ENCODE measurements at places on chromosomes 1 and 21.

DNA sequence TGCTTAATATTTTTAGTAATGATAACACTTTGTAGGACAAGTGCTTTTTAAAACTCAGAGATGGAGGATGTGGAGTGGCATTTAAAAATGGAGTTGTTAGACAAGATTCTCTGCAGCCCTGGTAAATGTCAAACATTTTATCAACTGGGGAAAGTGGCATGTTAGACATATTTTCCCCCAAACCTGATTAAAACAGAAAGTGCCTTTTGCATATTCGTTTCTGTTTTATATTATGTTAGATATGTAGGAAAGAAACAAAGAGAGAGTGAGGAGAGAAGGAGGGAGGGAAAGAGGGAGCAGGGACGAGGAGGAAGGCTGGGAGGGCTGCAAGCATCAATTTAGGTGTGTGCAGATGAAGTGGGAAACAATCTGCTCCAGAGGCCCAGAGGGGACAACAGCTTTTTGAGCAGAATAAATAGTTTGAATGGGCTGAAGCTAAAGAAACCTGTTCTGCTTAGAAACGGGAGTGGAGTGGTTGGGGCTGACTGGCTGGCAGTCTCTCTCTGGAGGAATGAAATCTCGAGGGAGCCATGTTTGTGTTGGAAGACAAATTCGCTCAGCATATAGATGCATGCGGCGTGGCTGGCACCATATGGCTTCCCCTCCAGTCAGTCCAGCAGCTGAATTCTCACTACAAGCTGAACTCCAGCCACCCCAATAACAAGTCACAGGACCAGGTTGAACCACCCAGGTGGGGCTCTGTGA is 502.2 kb downstream of the AJAP1 start:
- DNase-seq, result no peak

DNA sequence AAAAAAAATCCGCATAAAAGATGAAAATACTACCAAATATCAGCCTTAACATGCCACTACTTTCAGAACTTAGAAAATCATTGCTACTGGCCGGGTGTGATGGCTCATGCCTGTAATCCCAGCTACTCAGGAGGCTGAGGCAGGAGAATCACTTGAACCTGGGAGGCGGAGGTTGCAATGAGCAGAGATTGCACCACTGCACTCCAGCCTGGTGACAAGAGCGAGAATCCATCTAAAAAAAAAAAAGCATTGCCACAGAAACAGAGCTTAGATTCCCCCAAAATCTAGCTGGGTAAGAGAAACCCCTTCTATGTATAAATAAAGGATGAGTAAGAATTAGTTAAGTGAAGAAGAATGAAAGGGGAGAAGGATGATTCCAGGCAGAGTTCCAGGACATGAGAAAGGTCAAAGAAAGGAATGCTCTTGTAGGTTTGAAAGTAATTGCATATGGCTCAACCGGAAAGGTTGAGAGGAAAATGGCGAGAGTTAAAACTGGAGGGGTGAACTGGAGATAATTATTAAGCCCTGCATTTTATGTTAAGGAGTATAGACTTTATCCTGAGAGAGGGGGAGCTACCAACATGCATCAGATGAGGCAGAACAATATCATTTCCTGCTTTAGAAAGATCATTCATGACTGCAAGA is 19.7 kb upstream of the NRDC start:
- no peak for DNase-seq

- DNase-seq, result no peak
These were observed 1157.3 kb downstream of the PLA2G4A start for GRCh38 chr1:187985897-187986654.

GRCh38 chr1:100950781-100951180 is 54.9 kb downstream of the SLC30A7 start:
- no peak for DNase-seq

- no peak for DNase-seq
These were observed 413 bp downstream of the EFCAB7 start for GRCh38 chr1:63523738-63524137.

GRCh38 chr1:47751996-47752451 is 245.2 kb downstream of the TRABD2B start:
- no peak for DNase-seq

- no peak for DNase-seq
These were observed 71.0 kb downstream of the UBR4 start for GRCh38 chr1:19138958-19139581.

GRCh38 chr1:197067457-197067818 is 378 bp upstream of the F13B start:
- DNase-seq, result no peak

DNA sequence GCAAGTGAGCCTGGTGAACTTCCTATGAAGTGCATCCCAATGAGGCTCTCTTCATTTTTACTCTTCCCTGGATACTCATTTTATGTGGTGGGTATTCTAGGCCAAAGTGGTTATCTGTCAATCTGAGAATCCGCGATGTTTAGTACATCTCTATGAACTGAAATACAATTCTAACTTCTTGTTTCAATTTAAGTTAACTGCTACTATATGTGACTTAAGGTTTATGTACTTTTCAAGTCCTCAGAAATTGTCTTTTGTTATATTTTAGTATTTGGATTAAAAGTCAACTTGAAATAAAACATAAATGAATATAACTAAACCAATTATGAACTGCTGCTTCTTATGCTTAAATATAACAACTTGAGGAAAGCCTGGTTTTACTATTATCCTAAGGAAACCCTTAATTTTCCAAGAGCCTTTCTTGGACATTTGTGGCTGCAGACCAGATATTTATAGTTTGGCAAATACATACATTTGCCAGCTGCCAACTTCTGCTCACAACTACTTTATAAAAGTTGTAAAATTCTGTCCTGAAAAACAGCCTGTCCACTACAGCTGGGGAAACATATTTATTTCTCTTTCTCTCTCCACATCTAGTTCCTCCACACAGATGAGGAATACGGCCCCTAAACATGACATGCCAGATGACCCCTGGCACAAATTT is 60.4 kb downstream of the ENAH start:
- DNase-seq, result no peak

DNA sequence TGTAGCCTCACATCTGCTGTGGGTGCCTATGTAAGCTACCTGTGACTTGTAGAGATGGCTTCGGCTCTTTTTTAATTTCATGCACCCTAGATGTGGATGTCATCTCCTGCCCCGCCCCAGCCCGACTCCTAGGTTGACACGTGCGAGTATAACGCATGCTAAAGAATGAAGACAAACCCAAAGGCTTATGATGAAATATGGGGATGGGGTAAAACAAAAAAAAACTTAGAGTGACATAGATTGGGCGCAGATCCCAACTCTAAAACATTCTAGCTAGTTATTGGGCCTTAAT is 613 bp upstream of the ERO1B start:
- DNase-seq, result no peak

DNA sequence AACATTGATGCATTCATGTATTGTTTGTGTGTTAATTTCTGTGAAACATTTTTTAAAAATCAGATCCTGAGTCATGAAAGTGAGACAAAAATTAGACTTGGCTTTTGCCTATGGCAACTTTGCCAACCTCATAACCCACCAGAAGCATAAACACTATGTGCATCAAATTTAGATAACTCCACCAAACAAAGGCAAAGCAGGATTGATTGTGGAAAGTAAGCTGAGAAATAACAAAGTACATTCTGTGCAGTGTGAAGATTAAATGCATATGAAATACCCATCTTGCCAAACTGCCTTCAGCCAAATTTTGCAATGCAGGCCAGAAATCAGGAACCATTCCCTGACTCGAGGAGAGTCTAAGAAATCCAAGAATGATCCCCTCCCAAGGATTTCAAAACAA is 493.4 kb downstream of the AJAP1 start:
- DNase-seq, result no peak

GRCh38 chr1:190126728-190127127 is 350.9 kb downstream of the BRINP3 start:
- no peak for DNase-seq

- DNase-seq, result no peak
These were observed 49.5 kb downstream of the ATP6V1G3 start for GRCh38 chr1:198491028-198491427.

- no peak for DNase-seq
These were observed 78.8 kb downstream of the EPHB2 start for GRCh38 chr1:22789356-22789994.

- DNase-seq, result no peak
These were observed 17.8 kb upstream of the LSS start for GRCh38 chr21:46246345-46246744.

GRCh38 chr1:224510880-224511645 is 76.5 kb upstream of the WDR26 start:
- DNase-seq, result no peak

- DNase-seq, result no peak
These were observed 31.9 kb upstream of the RXRG start for GRCh38 chr1:165476776-165477175.

DNA sequence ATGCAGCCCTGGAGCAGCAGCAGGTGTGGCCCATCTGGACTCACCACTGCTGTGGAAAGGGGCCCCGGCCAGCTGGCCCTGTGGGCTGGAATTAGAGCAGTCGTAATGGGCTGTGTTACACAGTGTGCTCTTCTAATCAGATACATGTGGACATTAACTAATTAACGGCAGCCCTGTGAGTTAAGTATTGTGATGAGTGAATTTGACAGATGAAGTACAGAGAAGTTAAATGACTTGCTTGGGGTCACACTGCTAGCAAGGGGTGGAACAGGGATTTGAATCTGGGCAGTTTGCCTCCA is 58.6 kb downstream of the MDM4 start:
- no peak for DNase-seq

DNA sequence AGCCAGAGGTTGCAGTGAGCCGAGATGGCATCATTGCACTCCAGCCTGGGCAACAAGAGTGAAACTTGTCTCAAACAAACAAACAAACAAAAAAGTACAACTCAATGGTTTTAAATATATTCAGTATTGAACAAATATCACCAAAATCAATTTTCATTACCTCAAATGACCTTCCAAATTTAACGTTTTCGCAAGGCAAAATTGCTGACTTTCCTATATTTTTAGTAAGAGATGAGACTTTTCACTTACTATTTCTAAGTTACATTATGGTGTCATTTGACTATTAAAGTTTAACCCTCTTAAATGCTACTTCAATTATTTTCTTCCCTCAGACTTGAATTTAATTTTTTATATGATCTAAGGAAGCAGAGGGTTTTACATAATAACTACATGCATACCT is 23.0 kb upstream of the ABCB10 start:
- DNase-seq, result no peak

DNA sequence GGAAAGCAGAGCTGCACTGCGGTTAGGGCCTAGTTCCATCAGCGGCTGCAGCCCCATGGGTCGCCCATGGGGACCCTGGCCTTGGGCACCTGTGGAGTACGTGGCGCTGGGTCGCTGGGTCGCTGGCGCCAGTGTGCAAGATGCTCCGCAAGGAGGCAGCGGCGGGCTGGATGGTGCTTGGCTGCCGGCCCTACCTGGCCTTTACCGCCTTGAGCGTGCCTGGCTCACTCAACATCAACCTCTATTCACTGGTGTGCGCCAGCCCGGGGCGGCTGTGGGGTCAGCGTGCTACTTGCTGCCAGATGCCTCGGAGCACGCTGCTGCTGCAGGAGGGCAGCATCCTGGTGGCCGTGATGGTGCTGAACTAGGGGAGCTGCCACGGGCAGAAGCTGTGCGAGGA is 85.1 kb upstream of the RHOU start:
- DNase-seq, result peak; percentile 28

DNA sequence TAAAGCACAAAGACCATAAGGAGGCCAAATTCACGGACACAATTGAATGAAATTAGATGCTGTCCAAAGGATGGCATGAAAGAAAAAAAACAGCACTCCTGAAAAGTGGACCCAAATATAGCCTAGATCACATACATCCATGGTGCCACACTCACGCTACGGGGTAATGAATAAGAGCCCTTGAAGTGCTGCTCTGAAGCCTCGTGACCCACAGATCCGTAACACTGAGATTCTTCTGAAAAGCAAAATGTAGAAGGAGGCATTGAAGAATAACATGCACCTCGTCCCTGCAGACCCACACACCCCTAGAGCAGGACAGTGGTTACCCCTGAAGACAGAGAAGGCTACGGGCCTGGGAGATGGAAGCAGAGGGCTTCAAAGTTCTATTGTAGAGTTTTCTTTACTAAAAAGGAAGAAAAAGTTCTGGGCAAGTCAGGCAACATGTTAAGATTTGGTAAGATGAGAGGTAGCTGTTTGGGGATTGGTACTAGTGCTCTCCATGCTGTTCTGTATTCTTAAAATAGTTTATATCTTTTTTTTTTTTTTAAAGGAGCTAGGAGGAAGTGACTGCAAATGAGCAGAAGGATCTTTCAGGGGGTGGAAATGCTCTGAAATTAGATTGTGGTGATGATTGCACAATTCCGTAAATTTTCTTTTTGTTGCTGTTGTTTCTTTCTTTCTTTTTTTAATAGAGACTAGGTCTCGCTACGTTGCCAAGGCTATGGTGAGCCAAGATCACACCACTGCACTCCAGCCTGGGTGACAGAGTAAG is 4.1 kb upstream of the ITGB2 start:
- DNase-seq, result no peak

DNA sequence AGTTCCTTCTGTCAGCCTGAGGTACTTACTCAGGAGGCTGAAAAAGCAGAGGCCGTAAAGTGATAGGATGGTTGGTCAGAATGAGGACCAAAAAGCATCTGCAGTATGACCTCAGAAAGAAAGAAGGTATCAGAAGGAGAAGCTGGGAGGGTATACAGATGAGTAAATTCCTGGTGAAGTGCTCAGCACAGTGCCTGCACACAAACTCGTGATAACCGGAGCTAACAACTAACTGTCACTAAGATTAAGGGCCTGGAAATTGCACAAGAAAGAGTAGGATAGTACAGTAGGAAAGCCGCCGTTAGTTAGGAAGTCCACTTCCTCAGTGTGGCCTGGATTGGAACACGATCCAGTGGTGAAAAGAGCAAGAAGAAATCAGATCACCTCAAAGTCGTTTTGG is 62.6 kb downstream of the VPS26C start:
- no peak for DNase-seq

DNA sequence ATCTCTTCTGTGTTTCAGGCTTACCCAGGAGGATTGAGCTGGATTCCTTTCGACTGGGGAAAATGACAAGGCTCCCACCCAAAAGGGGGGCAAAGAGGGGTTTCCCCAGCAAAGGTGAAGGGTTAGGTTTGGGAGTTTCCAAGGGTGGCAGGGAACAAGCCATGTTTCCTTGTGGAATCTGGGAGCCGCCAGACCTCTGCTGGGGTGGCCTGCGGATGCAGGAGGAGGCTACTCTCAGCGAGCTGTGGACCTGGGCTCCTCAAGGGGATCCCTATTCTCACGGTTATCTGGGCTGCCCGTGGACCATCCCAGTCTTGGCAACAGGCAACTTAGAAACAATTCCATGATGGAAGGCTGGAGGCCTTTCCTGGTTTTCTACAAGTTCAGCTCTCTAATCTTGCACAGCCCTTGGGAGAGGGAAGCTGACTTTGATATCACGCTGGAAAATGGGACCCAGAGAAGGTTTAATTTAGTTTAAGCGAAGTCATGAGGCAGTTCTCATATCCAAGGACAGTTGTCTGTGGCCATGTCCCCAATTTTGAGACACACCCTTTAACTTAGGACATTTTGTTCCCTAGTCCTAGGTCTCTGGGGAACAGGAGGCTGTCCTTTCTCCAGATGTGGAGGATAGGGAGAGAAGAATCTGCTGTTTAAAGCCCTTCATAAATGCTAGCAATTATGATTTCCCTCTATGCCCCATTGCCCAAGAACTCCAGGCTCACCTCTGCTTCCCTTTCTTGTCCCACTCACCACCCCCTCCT is 24.7 kb upstream of the STUM start:
- DNase-seq, result no peak

- DNase-seq, result no peak
These were observed 89.0 kb downstream of the MACF1 start for GRCh38 chr1:39293375-39294070.

- DNase-seq, result no peak
These were observed 14.8 kb upstream of the PIGM start for GRCh38 chr1:160046494-160047110.

- DNase-seq, result no peak
These were observed 24.2 kb downstream of the TNFRSF9 start for GRCh38 chr1:7916501-7916830.

- no peak for DNase-seq
These were observed 158.1 kb downstream of the RUNX1 start for GRCh38 chr21:34890724-34891612.

Data from progenitor cell of endocrine pancreas (in vitro differentiated cells).